ENCODE measurements at places on chromosomes 12 and 14.

GRCh38 chr12:3363608-3364007 is 127.4 kb upstream of the PRMT8 start:
- DNase-seq, result no peak

DNA sequence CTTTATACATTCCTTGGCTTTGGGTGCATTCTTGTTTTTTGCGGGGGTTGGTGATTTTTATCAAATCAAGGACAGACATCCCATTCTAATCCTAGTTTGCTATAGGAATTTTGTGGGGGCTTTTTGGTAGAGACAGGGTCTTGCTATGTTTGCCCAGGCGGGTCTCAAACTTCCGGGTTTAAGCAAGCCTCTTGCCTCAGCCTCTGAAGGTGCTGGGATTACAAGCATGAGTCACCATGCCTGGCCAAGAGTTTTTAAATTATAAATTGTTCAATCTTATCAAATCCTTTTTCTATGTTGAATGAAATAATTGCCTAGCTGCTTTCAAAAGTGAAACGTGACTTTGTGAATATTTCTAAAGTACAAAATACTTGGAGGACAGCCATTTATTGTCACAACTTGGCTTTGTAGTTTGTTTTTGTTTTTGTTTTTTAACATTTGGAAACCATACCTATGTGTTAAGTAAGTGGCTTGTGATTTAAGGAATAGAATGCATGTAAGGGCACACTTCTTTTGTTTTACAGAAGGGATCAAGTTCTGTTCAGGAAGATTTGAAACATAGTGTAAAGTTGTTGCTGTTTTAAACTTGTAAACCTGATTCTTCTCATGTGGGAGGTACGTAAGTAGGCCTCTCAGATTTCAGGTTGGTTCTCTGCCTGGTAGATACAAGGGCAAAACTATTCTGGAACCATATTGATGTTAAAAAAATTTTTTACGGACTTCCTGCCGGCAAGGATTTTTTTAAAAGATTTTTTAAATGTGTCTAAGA is 13.4 kb downstream of the MARK3 start:
- no peak for DNase-seq

DNA sequence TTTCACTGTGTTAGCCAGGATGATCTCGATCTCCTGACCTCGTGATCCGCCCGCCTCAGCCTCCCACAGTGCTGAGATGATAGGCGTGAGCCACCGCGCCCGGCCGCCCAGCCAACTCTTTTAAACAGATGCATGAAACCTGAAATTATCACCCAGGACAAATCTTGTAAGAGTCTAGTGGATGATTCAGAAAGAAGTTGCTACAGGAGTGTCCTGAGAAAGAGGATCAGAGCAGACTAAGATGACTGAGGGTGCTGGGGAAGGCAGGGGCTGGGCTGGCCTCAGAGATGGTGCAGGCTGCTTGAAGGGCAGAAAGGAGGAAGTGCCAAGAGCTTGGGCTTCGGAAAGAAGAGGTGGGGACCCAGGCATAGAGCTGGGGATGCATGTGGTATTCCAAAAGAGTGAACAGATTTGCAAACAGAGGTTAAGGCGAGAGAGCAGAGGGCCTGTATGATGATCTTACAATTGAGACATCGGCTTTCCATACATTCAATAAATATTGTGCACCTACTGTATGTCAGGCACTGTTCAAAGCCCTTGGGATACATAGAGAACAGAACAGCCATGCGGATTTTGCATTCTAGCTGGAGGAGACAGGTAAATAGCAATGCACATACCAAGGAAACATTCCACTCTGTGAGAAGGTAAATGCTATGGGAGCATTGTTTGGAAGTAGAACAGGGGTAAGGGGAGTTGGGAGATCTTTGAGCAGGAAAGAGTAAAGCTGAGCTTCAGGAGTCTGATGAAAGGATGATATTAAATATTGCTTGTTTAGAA is 7.4 kb upstream of the CD9 start:
- no peak for DNase-seq

GRCh38 chr12:753611-754472 is 1.5 kb downstream of the WNK1 start:
- peak; percentile 28 for DNase-seq

GRCh38 chr12:14135996-14136395 is 154.6 kb upstream of the GRIN2B start:
- DNase-seq, result no peak

DNA sequence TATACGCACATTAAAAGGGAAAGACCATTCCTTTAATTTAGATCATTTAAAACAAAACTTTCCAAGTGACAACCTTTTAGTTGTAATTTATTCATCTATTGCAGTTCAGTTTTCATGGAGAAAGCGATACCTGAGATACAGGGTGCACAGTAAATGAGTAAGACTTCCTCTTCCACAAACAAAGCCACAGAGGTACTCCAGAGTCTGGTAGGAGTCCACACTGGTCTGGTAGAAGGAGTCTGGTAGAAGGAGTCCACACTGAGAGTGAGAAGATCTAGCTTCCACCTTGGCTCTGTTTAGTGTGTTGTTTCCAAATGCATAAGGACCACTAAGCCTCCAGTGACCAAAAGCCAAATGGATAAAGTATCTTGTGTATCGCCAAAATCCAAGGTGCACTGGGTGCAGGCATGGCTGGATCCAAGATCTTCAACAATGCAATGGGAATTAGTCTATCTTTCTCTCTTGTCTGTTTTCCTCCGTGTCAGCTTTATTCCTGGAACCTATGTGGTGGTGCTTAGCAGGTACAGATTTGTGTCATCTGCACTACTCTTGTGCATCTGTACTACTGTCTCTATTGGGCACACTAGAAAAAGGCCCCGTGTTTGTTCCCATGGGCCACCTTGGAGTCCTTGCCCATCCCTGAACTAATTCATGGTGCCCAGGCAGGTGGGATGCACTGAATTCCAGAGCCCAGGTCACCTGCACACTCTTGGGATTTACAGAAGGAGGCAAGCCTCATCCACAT is 331.1 kb downstream of the BCL11B start:
- no peak for DNase-seq

DNA sequence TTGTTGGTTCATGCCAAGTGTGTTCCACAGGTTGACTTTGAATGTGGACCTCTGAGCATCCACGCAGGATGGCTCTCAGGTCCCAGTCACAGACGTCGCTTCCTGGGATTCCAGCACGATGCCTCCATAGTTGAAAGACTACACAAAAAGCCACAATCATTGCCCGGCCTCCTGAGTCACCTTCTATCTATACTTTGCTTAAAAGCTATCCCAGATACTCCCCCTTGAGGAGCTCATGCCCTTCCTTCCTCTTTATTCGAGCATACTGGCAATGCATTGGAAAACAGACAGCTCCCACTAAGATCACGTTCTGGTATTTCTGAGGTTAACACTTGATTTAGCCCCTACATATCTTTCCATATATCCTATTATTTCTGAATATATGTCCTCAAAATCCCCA is 40.1 kb downstream of the ZNF664 start:
- no peak for DNase-seq

DNA sequence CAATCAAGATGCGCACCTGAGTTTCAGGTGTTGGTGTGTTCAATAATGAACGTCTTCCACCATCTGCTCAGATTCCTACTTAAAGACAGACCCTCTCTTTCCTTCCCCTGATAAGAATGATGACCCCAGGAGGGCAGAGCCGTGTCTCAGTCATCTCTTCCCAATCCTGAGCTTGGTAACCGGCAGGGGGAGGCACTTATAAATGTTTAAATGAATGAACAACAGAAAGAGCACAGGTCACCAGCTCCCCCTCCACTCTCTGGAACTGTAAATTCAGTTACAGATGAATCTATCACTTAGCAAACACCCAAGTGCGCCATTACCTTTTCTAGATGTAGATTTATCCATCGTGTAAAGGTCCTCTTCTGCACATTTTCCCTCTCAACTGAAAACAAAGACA is 72.4 kb upstream of the DICER1 start:
- no peak for DNase-seq

GRCh38 chr12:130555628-130556485 is 160.2 kb downstream of the RIMBP2 start:
- DNase-seq, result no peak

DNA sequence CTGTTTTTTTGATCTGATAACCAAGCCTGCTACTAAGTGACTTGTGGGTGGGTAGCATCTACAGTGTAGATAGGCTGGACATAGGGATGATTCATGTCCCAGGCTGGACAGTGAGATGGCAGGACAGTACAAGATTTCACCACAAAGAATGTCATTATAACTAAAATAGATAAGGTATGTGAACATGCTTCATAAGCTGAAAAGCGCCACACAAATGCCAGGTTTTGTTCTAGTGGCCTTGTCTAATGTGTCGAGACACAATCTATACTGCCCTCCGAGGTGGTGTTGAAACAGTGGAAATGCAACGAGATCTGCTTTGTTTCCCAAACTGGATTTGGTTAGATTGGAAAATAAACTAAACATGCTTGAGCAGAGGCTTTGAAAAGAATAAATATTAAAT is 4.4 kb downstream of the LGALS3 start:
- DNase-seq, result no peak

GRCh38 chr14:94372021-94372605 is 16.3 kb downstream of the SERPINA1 start:
- DNase-seq, result no peak

GRCh38 chr14:36408388-36408787 is 88.0 kb upstream of the MBIP start:
- DNase-seq, result no peak

- DNase-seq, result no peak
Measured at GRCh38 chr14:102893452-102893851, 29.0 kb upstream of the AMN start.

DNA sequence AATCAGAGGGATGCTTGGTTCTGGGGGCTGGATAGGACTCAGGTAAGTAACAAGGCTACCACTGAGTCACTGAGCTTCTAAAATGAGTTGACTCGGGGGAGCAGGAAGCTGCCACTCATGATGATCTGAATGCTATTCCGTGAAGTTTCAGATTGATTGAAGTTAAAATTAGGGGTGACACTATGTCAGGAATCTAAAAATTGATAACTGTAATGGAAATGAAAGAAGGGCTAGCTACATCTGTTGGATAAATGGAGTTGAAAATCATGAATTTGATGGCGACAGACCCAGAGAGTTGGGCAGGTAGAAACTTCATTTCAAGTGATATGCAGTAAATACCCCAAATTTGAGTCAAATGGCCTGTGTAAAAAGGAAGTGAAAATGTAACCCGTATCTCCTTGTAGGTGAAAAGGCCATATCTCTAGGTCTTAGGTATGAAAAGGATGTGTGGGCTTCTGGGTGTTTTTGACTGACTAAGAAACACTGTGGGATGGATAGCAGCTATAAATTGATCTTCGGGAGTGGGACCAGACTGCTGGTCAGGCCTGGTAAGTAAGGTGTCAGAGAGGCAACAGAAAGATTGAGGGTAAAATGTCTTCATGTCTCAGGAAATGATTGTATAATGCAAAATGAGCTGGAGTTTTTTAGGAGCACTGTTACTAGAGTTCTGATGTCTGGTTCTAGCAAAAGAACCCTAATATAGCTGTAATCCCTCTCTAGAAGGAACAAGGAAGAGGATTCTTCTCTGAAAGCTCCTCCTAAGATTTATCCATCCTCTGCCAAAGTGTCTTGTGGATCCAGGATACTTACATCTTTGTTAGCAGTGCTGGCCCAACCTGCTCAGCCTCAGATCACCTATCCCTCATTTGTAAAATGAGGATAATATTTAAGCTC is 57.3 kb downstream of the DAD1 start:
- DNase-seq, result no peak

DNA sequence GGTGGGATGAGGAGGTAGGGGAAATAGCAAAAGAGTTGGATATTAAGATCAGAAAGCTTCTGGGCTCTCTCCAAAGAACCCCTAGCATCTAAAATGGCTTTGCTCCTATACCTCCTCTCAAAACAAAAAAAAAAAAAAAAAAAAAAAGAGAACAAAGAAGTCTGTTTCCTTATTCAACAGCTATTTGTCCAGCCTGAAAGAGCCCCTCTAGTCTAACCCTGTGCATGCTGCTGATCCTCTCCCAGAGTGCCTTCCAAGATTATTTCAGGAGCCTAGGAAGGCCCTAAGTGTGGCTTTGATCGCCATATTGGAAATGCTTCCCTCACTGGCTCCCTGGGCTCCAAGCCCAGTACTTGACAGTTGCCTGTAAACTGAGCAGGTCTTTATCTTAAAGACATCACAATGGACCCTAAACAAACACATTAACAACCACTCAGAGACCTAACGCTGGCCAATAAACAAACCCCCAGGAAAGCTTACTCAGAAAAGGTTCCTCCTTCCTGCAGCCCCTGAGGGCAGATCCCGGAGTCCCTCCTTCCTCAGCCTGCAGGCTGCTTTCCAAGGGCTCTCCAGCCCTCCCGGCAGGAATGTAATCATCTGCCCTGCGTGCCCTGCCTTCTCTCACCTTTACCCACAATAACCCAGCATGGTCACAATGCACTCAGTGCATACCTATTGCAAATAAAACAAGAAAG is 17.4 kb upstream of the COL2A1 start:
- no peak for DNase-seq

- no peak for DNase-seq
Measured at GRCh38 chr12:9700606-9700956, 31.1 kb downstream of the CLEC2D start.

GRCh38 chr14:105136401-105137322 is 31.9 kb downstream of the JAG2 start:
- no peak for DNase-seq

GRCh38 chr14:102554821-102555819 is 37.3 kb upstream of the RCOR1 start:
- peak; percentile 56 for DNase-seq

DNA sequence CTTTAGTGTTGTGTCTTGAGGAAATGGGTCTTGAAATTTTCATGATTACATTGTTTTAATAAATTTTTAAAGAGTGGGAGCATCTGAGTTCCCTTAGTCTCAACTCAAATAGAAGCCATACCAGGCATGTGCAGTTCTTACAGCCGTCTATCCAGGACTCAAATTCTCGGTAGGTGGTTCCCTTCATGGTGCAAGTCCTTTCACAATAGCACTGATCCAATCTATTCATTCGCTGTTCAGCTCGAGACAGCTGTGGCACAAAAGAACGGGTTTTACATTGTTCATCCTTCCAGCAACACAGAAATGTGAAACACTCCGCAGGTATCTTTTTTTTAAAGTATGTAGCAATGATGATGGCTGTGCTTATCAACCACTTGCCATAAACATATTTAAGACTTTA is 100.2 kb downstream of the NELL2 start:
- DNase-seq, result no peak

- no peak for DNase-seq
Measured at GRCh38 chr14:99517643-99518381, 36.6 kb downstream of the CCNK start.

GRCh38 chr14:54200726-54201125 is 196.1 kb upstream of the CDKN3 start:
- no peak for DNase-seq

DNA sequence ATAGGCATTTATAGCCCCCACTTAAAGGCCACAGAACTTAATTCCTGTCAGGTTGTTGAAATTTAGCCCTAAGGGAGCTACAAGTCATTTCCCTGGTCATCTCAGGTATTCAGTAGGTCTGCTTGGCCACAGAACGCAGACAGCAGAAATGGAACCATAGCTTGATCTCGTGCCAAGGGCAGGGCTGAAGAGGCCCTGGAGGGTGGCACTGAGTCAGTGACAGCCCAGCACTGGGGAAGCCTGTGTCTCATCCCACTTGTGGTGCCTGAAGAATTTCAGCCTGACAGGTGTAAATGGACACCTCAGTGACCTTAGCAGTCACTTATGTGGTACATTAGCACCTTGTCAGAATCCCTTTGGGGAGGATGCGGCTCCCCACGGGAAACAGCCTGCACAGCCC is 6.6 kb downstream of the PRKAB1 start:
- DNase-seq, result no peak

- DNase-seq, result no peak
Measured at GRCh38 chr14:103140316-103141109, 17.3 kb downstream of the TNFAIP2 start.
